ENCODE measurements at places on chromosomes 11 and 22.

DNA sequence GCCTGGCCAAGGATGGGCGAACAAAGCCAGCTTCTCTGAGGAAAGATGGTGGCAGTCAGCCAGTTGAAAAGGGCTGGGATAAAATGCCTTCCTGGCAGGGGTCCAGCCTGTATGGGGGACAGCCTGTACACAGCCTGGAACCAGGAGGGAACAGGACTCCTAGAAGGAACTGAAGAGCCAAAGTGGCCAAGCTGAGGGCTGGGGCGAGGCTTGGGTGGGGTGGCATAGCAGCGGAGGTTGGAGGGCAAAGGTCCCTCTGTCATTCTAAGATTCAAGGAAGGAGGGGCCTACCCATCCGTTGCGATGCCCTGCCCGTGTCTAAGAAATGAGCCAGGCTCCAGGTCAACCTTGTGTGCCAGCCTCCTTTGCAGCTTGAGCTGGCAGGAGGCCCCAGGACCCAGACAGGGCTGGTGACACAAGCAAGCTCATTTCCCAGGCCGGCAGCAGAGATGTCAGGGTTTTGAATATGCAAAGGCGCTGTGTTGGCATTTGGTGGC, 22.6 kb downstream of the FADD start:
- no peak for DNase-seq

DNA sequence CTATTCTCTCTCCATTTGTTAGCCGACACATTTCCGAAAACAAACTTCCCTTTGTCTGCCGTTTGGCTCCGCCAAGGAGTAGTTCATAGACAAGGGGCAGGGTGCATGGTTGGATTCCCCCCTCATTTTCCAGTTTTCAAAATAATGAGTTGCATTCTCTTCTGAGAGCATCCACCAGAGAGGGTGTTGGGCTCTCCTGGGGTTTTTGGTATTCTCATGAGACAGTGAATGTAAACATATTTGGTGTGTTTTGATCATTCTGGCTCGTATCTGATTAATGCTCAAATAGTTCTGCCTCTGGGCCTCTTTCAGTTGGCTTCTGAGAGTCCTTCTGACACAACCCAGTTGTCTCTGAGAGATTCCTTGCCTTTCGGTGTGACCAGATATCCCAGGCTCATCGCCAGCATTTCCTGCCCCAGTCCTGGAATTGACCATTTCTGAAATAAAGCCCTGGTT, 21.7 kb downstream of the GRAMD4 start:
- DNase-seq: no peak

GRCh38 chr22:21623648-21623970, 6.2 kb downstream of the YDJC start:
- no peak for DNase-seq

DNA sequence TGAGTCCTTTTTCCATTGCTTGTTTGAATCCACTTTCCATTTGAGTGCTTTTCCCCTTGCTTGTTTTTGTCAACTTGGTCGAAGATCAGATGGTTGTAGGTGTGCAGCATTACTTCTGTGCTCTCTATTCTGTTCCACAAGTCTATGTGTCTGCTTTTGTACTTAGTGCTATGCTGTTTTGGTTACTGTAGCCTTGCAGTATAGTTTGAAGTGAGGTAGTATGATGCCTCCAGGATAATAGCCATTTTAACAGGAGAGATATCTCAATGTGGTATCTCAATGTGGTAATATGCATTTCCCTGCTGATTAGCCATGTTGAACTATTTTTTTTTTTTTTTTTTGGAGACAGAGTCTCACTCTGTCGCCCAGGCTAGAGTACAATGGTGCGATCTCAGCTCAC, 16.7 kb downstream of the ACRV1 start:
- no peak for DNase-seq

DNA sequence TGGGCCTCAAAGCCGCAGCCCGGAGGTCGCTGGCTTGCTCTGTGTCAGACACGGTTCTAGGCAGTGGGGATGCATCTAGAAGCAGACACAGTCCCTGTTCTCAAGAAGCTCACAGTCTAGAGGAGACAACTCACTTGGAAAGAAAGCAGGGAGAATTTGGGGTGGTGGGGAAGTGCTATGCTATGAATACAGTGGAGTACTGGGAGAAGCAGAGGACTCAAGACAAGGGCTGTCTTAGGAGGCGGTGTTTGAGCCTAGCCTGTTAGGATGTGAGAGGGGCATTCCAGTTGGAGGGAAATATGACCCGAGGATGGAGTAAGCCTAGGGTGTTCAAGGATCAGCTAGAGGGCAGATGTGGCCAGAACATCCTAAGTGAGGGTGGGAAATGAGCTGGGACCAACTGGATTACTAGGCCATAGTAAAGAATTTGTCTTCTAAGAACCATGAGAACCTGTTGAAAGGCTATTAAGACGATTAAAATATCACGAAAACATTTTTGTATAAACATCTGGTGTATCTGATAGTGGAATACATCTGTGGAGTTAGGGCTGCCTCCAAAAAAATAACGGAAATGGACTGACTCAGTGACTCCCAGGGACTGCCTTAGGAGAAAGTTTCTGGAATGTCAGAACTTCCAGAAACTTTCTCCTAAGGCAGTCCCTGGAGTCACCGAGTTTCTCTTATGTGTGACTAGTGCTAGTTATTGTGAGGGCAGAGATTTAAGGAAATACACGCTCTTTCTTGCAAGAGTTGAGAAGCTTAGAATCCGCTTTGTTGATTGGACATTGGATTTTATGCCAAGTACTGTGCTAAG, 1.1 kb upstream of the PITPNB start:
- peak; percentile 59 for DNase-seq

DNA sequence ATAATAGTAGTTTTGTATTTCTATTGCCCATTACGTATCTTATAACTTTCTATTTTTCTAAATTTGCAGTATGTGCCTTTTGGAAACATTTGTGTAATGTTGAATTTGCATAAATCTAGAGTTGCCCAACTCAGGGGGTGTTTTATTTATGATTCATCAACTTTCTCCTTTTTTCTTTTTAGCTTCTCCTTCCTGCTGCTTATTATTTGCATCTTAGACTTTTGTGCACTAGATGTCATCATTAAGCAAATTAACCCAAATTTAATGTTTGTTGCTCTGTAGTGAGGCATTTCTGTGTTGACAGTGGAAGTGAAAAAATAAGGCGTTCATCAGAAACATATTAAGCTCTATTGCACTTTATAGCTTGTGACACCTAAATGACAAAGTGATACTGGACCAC, 56.2 kb upstream of the ZBED5 start:
- no peak for DNase-seq

DNA sequence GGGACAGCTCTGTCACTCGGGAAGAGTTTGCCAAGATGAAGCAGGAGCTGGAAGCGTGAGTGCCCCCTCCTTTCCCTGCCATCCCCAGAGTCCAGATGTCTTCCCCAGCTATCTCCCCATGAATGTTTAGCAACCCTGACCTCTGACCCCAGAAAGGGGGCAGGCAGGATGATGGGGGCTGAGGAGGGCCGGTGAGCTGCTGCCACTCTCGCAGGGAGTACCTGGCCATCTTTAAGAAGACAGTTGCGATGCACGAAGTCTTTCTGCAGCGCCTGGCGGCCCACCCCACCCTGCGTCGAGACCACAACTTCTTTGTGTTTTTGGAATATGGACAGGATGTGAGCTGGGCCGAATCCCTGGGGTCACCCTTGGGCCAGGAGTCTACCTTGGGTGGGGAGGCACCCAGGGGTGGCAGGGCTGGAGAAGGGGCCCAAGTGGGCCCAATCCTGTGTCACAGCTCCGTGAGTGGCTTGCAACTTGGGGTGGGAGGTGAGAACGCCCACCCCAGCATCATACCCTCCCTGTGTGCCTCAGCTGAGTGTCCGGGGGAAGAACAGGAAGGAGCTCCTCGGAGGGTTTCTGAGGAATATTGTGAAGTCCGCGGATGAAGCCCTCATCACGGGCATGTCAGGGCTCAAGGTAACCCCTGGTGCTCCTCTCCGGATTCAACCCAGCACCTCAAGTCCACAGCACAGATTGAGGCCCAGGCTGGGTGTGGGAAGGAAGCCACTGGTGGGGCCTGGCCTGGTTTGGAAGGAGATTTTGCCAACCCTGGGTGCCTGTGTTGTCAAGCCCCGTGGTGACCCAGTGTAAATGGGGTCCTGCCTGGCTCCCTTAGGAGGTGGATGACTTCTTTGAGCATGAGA, 7.5 kb downstream of the CFL1 start:
- DNase-seq: no peak

GRCh38 chr11:125494974-125495725, 915 bp downstream of the FEZ1 start:
- no peak for DNase-seq

- no peak for DNase-seq
Measured at GRCh38 chr11:74844072-74844471, 95.4 kb downstream of the RNF169 start.

DNA sequence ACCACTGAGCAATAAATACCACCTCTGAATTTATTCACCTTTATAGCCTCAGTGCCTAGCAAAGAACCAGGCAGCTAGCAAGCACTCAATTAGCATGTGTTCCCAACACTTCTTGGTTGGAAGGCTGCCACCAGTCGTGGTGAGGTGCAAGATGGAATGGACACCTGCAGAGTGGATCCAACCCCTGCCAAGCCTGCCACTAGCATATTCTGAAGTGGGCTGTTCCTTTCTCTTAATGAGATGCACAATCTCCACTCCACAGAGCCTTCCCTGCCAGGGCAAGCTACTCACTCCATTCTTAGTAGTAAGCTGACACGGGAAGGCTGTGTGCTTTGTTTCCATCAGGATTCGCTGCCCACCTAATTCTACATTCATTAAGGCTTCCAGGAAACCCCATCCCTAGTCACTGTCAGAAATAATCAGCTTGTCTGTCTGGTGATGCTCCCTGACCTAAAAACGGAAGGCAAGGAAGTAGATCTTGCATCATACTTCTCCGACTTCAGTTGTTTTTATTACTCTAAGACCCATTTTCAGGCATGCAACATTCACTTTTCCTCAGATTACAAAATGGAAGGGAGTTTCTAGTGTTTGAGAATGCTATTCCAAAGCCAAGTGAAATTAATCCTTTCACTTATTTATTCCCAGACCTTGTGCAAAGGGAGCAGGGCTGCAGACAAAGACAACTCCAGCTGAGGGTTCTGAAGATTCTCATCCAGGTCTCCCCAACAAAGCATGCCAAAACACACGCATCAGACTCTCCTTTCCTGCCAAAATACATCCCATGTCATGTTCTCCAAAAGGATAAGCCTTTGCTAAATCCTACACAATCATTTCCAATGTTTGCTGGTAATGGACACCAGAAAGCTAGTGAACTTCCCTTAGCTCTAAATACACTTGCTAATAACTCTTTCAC, 128.0 kb downstream of the TENM4 start:
- DNase-seq: no peak

DNA sequence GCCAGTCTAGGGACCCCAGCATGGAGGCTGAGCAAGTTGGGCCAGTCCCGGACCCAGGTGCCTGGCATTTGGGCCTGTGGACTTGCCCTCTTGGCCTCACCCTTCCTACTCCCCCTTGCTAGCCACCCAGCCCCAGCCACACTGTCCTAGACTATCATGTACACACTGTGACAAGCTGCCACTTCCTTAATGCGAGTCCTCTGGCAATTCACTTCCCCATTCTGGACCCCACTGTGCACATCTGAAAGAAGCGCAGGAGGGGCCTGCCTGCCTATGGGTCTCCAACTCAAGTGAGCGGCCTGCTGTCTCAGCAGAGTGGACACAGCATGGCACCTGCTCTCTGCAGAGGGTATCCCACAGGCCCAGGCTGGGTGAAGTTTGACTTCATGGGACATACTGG, 68.5 kb upstream of the LMO1 start:
- DNase-seq: no peak

GRCh38 chr22:35921044-35921443, 107.6 kb downstream of the RBFOX2 start:
- no peak for DNase-seq

- no peak for DNase-seq
Measured at GRCh38 chr11:74086242-74086884, 77.5 kb upstream of the UCP3 start.

DNA sequence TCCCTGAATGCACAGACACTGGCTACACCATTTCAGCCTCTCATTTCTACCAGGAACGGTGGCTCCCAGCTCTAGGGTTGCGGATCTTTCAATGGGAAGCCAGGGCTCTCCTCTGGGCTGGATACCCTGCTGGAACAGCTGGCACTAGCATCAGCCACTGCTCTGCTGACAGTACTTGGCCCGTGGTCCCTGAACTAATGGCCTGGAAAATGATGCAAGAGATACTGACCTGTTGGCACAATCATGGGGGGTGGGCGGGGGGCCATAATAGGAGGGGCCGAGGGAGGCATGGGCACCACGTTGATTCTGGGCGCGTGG, 10.7 kb upstream of the TBC1D10A start:
- DNase-seq: no peak

GRCh38 chr22:46522797-46523196, 14.6 kb downstream of the CELSR1 start:
- DNase-seq: no peak

GRCh38 chr22:41487037-41487935, 18.4 kb downstream of the ACO2 start:
- no peak for DNase-seq

DNA sequence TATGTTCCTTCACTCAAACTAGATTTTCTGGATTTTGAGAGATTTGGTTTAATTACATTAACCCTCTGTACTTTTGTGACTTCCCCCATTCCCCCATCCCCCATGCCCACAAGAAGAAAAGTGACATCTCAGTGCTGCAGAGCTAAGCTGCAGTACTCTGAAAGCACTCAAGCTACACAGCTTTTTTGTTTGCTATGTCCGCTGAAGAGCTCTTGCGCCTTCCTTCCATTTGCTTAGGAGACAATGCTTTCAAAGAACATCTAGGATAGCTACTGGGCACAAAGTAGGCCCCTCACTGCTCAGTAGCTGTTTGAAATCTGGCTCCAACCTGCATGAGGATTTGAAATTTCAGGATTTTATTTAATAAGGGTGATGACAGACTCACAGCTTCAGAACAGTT, 69.7 kb downstream of the SLC17A6 start:
- no peak for DNase-seq

GRCh38 chr22:22954656-22955055, 67.0 kb downstream of the IGLL5 start:
- DNase-seq: no peak

- no peak for DNase-seq
Measured at GRCh38 chr11:114297806-114298709, 1.9 kb downstream of the NNMT start.

GRCh38 chr11:66768088-66768521, 39.1 kb upstream of the SPTBN2 start:
- DNase-seq: peak; percentile 6

Data from A549 (cell line).